Muscle of leg (tissue), 16 donors: ENCODE measurements at places on chromosomes 12 and 14. TPM values are rescaled to one million over a fixed set of nuclear protein-coding genes. Genes with fewer than 3 reads are reported as not detected.

TMPRSS12 gene
- total RNA-seq, result not detected

- no peaks in the 10 kb centered on the region for H3K36me3 ChIP-seq
- no peak overlapping the region for H3K4me3 ChIP-seq
- DNase-seq, result no peak
- no peak overlapping the region for H3K27ac ChIP-seq
These were observed 244.5 kb downstream of the DPY19L2 start for GRCh38 chr12:63423839-63424238.

DNA sequence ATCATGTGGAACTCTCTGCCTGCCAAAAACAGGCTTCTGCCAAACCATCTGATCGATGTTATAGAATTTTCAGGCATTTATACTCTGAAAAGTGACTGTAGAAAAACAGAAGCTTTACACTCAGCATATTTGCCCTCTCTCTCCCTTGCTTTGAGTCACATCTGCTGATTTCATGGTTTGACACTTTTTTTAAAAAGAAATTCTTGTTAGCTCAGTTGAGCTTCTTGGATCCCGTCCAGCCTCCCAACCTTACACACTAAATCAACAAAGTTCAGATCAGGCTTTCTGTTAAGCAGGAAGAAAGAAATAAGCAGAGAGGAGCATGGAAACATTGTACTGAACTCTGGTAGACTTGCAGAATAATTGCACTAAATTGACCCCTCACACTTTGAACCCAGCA, 193.6 kb upstream of the SEL1L start:
- no peak overlapping the region for H3K27ac ChIP-seq
- H3K36me3 ChIP-seq, result no peaks in the 10 kb centered on the region
- no peaks in the 10 kb centered on the region for H3K27me3 ChIP-seq

- H3K4me3 ChIP-seq, result no peak overlapping the region
- peak overlapping the region; percentile 42 for H3K27ac ChIP-seq
- H3K36me3 ChIP-seq, result no peaks in the 10 kb centered on the region
- peak; percentile 71 for DNase-seq
- H3K4me1 ChIP-seq, result peaks cover 30% of the 10 kb centered on the region
These were observed 54.2 kb downstream of the LGMN start for GRCh38 chr14:92693998-92694795.

NGB gene
- not detected for total RNA-seq

GRCh38 chr12:65313719-65314317, 35.3 kb downstream of the MSRB3 start:
- H3K36me3 ChIP-seq, result no peaks in the 10 kb centered on the region
- no peaks in the 10 kb centered on the region for H3K4me1 ChIP-seq
- no peak overlapping the region for H3K27ac ChIP-seq
- DNase-seq, result peak; percentile 50
- H3K4me3 ChIP-seq, result no peak overlapping the region
- H3K27me3 ChIP-seq, result no peaks in the 10 kb centered on the region

- H3K27ac ChIP-seq, result no peak overlapping the region
- DNase-seq, result peak; percentile 79
- H3K36me3 ChIP-seq, result no peaks in the 10 kb centered on the region
These were observed 7.4 kb upstream of the GLRX5 start for GRCh38 chr14:95527387-95528002.

DNA sequence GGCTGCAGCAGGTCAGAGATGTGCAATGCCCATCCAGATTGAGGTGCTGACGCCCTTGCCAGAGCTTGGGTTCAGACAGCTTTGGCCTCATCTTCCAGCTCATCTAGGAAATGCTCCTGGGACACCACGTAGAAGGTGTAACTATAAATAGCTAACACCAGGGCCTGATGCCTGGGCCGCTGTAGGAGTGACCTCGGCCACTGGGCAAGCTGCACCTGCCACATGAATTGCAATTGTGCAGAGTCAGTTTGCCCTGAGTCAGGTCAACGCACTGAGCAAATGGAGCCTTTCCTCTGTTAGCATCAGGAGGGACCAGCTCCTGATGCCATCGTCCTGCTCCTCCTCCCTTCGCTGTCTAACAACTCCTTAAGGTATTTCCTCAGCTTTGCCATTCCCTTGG, 17.4 kb upstream of the DNM1L start:
- DNase-seq, result no peak
- H3K27me3 ChIP-seq, result no peaks in the 10 kb centered on the region
- H3K4me3 ChIP-seq, result no peak overlapping the region
- H3K27ac ChIP-seq, result no peak overlapping the region
- no peaks in the 10 kb centered on the region for H3K36me3 ChIP-seq

POTEG gene
- not detected for total RNA-seq

ADAM20 gene
- 0.80 TPM for total RNA-seq

- no peaks in the 10 kb centered on the region for H3K36me3 ChIP-seq
- H3K4me1 ChIP-seq, result peaks cover 11% of the 10 kb centered on the region
- H3K27me3 ChIP-seq, result peaks cover 2% of the 10 kb centered on the region
- no peak overlapping the region for H3K4me3 ChIP-seq
- DNase-seq, result peak; percentile 98
- H3K27ac ChIP-seq, result peak overlapping the region; percentile 86
These were observed 58.0 kb upstream of the GSC start for GRCh38 chr14:94827711-94828447.

DNA sequence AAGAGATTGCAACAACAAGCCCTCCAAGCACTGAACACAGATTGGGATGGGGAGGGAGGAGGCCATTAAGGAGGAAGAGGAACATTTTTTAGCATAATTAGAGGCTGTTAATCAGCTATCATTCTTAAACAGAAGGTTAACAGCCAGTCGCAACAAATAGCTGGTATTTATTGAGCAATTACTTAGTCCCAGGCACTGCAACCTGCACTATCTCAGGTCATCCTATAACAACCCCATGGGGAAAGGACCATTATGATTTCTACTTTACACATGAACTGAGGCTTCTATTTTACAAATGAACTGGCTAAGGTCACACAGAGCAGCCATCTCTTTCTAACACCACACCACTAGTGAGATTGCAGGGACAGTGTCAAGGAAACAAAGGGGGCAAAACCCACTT, 10.4 kb downstream of the RAB35 start:
- H3K36me3 ChIP-seq, result peaks cover 44% of the 10 kb centered on the region
- DNase-seq, result no peak
- peaks cover 26% of the 10 kb centered on the region for H3K4me1 ChIP-seq
- H3K27ac ChIP-seq, result no peak overlapping the region
- H3K4me3 ChIP-seq, result no peak overlapping the region

GMPR2 gene
- total RNA-seq, result 44.6 TPM

ERGIC2 gene
- 66.0 TPM for total RNA-seq

DNA sequence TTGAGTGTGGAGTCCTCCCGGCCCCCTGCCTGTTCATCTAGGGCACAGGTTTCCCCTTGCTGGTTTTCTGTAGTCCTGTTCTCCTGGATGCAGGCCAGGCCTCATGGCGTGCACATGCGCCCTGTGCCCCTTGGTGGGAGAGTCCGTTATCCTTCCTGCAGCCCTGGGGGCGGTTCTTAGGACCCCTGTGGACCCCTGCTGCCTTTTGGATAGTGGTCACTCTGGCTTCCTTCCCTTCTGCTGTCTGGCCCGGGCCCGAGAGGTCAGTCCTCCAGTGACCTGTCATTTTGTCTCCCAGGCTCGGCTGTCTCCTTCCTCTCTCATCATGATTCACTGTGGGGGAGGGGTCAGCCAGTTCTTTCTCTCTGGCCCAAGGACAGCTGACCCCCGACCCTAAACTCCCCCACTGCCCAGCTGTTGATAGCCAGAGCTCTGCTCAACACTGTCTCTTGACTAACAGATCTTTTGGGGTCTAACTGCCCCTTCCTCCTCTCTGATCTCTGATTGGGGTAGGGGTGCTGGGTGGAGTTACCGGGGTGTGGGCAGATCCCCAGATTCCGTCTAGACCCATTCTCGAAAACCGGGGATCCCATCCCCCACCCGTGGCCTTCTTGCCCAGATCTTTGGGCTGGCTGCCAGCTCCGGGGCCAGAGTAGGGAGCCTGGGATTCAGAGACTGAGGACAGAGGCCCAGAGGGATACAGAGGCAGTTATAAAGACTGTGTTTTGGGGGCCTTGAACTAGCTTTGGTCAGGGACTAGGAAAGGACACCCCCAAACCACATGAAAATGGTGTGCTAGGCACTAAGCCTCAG, 7.0 kb downstream of the CCND2 start:
- peaks cover 88% of the 10 kb centered on the region for H3K36me3 ChIP-seq
- peak overlapping the region; percentile 47 for H3K27ac ChIP-seq
- peaks cover 54% of the 10 kb centered on the region for H3K4me1 ChIP-seq
- no peak overlapping the region for H3K4me3 ChIP-seq
- H3K27me3 ChIP-seq, result no peaks in the 10 kb centered on the region
- DNase-seq, result peak; percentile 57

NRXN3 gene
- total RNA-seq, result 0.49 TPM

- H3K4me3 ChIP-seq, result no peak overlapping the region
- H3K4me1 ChIP-seq, result no peaks in the 10 kb centered on the region
- DNase-seq, result no peak
- H3K27me3 ChIP-seq, result peaks cover 2% of the 10 kb centered on the region
- H3K27ac ChIP-seq, result no peak overlapping the region
- no peaks in the 10 kb centered on the region for H3K36me3 ChIP-seq
These were observed 78.5 kb downstream of the DICER1 start for GRCh38 chr14:95078867-95079266.

DNA sequence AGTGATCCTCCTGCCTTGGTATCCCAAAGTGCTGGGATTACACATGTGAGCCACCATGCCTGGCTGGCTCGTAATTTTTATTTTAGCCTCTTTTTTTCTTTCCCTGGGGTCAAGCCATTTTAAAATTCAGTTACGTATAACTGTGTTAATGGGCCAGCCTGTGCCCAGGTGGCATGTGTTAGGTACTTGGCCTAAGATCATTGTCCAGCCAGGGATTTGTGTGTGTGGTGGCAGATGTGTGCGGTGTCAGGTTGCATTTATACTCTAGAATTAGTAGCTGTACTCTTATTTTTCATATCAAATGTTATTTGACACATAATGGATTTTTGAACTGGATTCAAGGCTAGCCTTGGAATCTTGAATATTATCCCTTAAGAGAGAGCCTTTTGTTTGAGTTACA, 69.3 kb downstream of the FBXO34 start:
- no peak overlapping the region for H3K27ac ChIP-seq
- DNase-seq, result no peak
- no peak overlapping the region for H3K4me3 ChIP-seq

- no peak overlapping the region for H3K4me3 ChIP-seq
- H3K36me3 ChIP-seq, result no peaks in the 10 kb centered on the region
- peaks cover 15% of the 10 kb centered on the region for H3K4me1 ChIP-seq
- peaks cover 9% of the 10 kb centered on the region for H3K27me3 ChIP-seq
- H3K27ac ChIP-seq, result no peak overlapping the region
These were observed 2.5 kb upstream of the ALDH2 start for GRCh38 chr12:111764120-111764821.

- H3K36me3 ChIP-seq, result no peaks in the 10 kb centered on the region
- no peak for DNase-seq
- H3K4me1 ChIP-seq, result peaks cover 8% of the 10 kb centered on the region
- H3K4me3 ChIP-seq, result no peak overlapping the region
- H3K27me3 ChIP-seq, result peaks cover 3% of the 10 kb centered on the region
These were observed 4.3 kb downstream of the OASL start for GRCh38 chr12:121034616-121035305.

AKAP5 gene
- 0.27 TPM for total RNA-seq
